ENCODE measurements at places on chromosomes 11 and 22.

DNA sequence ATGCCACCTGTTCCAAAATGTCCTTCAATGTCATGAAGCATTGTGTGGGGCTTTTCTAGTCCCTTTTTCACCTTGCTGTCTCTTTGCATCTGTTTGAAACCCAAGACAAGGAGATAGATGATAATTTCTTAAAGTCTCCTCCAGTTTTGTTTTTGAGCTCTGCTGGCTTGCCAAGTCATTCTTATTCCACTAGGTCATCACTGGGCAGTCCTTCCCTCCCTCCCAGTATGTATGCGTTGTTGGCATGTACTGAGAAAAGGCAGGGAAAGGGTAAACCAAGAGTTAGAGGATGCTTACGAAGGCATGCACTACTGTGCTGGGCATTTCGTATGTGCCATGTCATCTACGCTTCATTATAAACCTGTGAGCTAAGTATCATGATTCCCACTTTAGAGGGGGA lies 78.6 kb downstream of the PARVA start:
- DNase-seq: no peak

- no peak for DNase-seq
Observed at GRCh38 chr11:8766043-8766987, 83.7 kb downstream of the RPL27A start.

DNA sequence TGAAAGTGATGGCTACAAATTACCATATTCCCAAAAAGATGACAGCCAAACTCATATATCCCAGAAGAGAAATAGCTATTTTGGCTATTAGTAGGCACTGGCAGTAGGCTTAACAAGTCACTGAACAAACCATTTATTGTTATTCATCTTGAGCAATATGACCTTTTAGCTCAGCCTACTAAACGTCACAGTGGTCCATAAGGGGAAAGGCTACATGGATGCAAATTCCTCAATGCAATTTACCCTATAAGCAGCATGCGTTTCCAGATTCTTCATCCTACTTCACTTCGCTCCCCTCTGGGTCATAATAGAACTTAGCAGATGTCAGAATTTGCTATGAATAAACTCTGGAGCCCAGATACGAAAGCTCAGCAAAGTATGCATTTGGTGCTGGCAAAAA lies 114.0 kb downstream of the SIK3 start:
- DNase-seq: no peak

DNA sequence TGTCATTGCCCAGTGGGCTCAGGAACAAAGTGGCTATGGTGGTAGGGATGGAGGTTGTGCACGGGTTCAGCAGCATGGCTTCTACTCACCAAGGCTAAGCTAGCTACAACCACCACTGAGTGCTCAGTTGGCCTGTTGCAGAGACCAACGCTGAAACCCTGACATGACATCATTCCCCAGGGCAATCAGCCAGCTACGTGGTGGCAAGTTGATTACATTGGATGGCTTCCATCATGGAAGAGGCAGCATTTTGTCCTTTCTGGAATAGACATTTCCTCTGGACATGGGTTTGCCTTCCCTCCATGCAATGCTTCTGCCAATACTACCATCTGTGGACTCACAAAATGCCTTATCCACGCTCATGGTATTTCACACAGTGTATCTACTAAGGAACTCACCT lies 634.3 kb downstream of the OPCML start:
- no peak for DNase-seq

- DNase-seq: no peak
Observed at GRCh38 chr22:29031227-29032011, 30.2 kb downstream of the C22orf31 start.

GRCh38 chr11:95305705-95306104 lies 74.7 kb upstream of the SESN3 start:
- no peak for DNase-seq

DNA sequence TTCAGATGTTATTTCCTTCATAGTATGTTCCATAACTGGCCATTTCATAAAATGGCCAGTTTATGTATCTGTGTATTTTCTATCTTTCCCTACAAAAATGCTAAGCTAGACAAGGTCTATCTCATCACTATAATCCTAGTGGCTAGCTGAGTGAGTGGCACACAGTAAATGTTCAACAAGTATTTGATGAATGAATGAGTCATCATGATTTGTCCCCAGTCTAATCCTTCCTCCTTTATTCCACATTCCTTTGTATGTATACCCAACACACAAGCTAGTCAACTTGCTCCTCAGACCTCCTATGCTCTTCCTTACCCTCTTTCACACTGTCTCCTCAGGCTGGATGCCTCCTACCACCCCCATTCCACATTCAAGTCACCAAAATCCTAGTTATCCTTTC lies 12.5 kb downstream of the APLNR start:
- DNase-seq: no peak

- no peak for DNase-seq
Observed at GRCh38 chr22:43587574-43587973, 175.8 kb downstream of the MPPED1 start.

GRCh38 chr11:66322732-66323427 lies 6.0 kb upstream of the CD248 start:
- no peak for DNase-seq
